Kasumi-1 (cell line): ENCODE measurements at places on chromosomes 16 and 17.

GRCh38 chr17:6554871-6555330, 1.5 kb downstream of the PITPNM3 start:
- no peak for DNase-seq

- DNase-seq: no peak
These were observed at the start of gene MT1F for GRCh38 chr16:56657555-56658326. Gene MT1F, plus strand, starts transcription at chr16:56657959. Its CDS starts 100 bp downstream, at chr16:56658059.

- no peak for DNase-seq
These were observed 2.7 kb upstream of the LASP1NB start for GRCh38 chr17:38922538-38923297.

DNA sequence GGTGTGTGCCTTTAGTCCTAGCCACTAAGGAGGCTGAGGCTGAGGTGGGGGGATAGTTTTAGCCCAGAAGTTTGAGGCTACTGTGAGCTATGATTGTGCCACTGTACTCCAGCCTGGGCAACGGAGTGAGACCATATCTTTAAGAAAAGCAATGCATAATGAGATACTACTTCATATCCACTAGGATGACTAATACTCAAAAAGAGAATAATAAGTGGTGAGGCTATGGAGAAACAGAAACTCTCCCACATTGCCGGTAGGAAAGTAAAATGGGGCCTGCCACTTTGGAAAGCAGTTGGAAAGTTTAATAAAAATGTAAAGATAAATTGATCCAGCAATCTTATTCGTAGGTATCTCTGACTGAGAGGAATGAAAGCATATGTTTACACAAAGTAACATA, 4.6 kb upstream of the NPIPB2 start:
- DNase-seq: no peak

GRCh38 chr16:50332599-50332998, 36.2 kb downstream of the BRD7 start:
- no peak for DNase-seq

GRCh38 chr17:40623419-40624210, 24.0 kb downstream of the SMARCE1 start:
- no peak for DNase-seq

- DNase-seq: no peak
These were observed 17.4 kb downstream of the GAA start for GRCh38 chr17:80118601-80119270.

DNA sequence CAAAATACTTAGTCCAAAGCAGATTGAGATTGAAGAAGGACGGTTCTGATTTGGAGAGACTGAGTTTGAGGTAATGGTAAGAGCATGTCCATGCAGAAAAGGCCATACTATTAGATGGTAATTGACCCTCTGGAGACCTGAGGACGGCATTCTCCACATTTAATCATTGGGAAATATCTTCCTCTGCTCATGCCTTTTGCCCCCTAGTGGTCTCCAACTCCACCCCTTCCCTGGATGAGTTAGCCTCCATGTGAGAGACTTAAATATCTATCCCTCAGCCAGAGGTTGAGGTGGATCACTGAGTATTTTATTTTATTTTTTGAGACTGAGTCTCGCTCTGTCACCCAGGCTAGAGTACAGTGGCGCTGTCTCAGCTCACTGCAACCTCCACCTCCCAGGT, 10.4 kb upstream of the OR3A1 start:
- no peak for DNase-seq

- peak; percentile 70 for DNase-seq
These were observed 162.6 kb upstream of the PLCG2 start for GRCh38 chr16:81616321-81617020.

GRCh38 chr16:55439101-55439690, 39.8 kb upstream of the MMP2 start:
- DNase-seq: no peak

- DNase-seq: peak; percentile 56
These were observed 1.3 kb downstream of the ADCY7 start for GRCh38 chr16:50267651-50268050.

DNA sequence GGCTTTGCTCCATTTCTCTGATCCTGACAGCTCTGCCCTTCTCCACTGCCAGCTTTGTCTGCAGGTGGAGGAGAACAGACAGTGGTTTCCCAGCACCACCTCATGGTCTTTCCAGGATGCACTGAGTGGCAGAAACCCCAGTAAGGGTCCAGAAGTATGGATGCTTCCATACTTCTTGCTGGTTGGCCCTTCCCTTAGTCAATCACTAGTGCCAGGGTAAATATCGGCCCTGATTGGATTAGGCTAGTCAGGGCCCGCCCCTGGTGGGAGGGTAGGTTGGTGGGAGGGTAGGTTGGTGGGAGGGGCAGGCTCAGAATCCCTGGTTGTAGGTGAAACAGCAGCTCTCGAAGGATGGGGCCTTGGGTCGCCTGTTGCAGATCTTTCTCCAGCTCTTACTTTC, 10.2 kb downstream of the RNF213 start:
- no peak for DNase-seq

DNA sequence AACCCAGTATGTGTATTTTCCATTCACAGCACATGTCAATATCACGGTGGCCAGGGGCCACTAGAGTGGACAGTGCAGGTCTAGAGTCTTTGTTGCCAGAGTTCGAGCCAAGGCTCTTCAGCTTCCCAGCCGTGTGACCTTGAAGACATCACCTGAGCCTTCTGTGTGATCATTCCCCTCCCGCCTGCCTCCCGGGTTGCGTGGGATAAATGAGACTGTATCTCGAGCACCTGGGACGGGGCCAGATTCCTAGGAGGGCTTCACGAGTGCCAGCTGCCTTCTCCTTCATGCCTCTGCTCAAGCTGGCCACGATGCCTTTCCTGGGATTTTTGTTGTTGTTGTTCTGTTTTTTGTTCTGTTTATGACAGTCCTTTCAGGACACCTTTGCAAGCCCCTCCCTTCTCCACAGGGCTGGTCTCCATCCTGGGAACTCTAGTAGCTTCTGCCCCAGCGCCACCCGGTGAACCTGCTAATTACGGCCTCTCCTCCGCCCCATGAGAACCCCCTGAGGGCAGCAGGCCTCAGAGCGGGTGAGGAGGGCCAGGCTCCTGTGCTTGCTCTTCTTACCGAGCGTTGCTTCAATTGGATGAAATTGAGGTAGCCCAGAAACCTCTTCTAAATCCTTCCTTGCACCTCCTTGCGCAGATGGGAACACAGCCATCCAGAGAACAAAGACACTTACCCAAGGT, 3.9 kb downstream of the SPNS2 start:
- DNase-seq: no peak

GRCh38 chr17:11086646-11087340, 154.2 kb upstream of the SHISA6 start:
- no peak for DNase-seq

DNA sequence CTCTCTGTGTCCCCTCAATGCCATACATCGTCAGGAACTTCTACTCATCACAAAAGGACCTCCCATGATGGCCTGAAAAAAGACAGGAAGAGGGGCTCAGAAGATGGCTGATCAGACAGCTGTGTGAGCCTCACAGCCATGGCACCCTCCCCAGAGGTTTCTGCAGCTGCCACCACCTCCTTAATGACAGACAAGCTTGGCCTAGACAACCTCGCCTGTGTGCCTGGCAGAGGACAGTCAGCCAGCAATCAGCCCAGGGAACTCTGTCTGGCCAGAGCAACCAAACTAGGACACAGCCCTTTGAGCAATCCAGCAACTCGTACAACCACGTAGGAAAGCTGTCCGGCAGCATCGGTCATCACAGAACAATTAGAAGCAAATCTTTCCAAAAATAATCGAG, 54.2 kb upstream of the MED9 start:
- DNase-seq: no peak
